ENCODE measurements at places on chromosomes 16 and 17.

DNA sequence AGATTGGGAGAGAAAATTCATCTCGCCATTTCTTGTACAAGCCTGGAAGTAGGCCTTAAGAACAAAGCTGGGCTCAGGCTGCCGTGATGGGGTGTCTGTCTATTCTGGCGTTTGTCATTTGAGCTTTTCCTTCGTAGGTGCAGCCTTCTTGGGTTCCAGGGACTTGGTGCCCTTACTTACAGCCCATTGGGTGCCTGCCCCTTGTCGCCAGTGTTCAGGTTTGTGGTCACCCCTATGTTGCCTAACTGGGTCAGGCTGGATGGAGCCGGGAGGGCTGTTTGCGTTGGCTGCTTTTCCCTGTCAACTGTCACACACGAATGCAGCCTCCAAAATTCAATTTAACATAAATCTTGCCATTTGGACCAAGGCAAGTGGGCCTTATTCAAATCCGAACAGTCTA is 23.7 kb upstream of the MED9 start:
- no peak for DNase-seq

- peak; percentile 80 for DNase-seq
Observed at GRCh38 chr16:67177743-67178699, 5.7 kb downstream of the MATCAP1 start.

- no peak for DNase-seq
Observed at GRCh38 chr16:53085369-53085843, 30.6 kb downstream of the CHD9 start.

DNA sequence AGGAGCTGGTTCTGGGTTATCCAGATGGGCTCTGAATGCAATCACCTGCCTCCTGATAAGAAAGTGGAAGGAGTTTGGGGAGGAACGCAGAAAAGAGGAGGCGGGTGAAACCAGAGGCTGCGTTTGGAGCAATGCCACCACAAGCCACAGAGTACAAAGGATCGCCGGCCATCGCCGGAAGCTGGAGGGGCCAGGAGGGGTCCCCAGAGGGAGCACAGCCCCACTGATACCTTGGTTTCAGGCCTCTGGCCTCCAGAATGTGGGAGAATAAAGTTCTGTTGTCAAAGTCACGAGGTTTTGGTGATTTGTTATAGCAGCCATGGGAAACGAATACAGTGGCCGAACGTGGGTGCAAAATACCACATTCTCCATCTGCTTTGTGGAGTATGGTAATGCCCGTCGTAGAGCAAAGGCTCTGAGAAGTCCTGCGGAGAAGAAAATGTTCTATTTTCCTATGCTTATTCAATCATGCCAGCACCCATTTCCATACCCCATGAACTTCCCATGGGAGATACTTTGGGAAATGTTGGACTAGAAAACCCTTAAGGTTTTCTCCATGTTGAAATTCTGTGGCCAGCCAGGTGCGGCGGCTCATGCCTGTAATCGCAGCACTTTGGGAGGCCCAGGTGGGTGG is 51.4 kb downstream of the ZDHHC7 start:
- no peak for DNase-seq

DNA sequence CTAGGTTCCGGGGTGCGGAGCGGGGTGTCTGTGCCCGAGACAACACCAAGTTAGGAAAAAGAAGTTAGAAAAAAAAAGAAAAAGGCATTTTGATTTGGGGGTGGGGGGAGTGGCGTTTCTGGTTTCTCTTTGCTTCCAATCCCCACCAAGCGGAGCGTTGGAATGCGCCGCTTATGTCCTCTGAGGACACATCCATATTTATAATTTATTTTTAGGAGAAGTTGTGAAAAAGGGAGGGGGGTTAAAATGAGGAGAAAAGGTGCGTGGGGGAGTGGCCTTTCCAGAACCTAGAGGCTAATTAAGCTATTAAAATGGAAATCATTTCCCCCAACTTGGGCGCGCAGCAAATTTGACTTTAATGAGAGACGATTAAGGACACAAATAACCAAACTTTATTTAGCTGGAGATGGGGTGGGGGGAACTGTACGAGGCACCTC is 232.1 kb downstream of the MRTFB start:
- no peak for DNase-seq

GRCh38 chr17:78528541-78528940 is 48.7 kb downstream of the DNAH17 start:
- DNase-seq = peak; percentile 90

- no peak for DNase-seq
Observed at GRCh38 chr16:58378401-58378800, 13.9 kb upstream of the GINS3 start.

GRCh38 chr17:68326681-68327080 is 35.4 kb downstream of the ARSG start:
- DNase-seq = no peak

- DNase-seq = no peak
Observed at GRCh38 chr16:680625-680945, 375 bp downstream of the STUB1 start.

GRCh38 chr17:73956595-73957465 is 246.6 kb upstream of the RPL38 start:
- peak; percentile 74 for DNase-seq

GRCh38 chr16:17470182-17470907 is 415 bp downstream of the XYLT1 start:
- no peak for DNase-seq

DNA sequence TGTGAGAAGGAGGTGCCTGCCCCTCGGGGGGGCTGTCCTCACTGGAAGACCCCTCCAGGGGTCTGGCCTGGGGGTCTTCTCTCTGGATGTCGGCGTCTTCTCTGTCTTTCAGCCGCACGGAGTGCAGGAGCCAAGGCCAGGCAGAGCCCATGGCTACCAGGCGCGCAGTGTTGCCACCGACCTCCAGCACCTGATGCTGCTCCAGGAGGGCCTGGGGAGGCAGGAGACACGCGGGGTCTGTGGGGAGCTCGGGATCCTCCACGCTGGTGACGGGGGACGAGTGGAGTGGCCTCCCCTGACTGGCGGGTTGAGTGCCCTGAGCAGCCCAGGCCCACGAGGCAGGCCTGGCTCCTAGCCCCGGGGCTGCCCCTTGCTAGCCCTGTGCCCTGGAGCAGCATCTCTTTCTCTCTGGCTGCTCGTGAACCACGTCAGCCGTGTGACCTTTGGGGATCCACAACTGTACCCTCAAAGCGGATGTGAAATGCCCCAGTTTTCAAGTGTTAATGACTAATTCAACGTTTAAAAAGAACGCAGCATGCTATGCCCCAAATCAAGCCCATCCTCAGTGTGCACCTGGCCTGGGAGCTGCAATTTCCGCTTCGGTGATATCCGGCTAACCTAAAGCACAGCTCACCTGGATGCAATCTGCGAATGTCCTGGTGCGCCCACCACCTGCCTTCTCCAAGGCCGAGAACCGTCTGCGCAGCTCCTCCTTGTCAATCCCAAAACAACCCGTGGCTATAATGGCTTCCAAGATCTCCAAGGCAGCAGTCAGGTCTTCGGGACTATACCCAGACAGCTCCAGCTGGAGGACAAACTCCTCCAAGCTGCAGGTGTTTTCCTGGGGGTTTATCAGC is 62.9 kb downstream of the IL21R start:
- no peak for DNase-seq

DNA sequence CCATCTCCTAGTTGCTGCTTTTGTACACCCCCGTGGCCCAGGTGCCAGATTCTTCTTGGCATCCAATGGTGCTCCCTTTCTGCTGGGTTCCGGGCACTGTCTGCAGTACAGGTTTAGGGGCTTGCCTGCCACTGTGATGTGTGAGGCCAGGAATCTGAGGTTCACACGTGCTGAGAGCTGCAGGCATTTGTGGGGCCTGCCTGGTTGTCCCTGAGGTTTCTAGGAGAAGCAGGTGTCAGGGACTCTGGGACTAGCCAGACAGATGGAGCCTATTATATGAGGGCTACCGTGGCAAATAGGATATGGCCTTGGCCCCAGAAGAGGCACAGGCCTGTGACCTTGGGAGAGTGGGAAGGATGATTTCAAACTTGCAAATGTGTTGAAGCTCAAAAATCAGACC is 29.3 kb downstream of the NDEL1 start:
- no peak for DNase-seq

DNA sequence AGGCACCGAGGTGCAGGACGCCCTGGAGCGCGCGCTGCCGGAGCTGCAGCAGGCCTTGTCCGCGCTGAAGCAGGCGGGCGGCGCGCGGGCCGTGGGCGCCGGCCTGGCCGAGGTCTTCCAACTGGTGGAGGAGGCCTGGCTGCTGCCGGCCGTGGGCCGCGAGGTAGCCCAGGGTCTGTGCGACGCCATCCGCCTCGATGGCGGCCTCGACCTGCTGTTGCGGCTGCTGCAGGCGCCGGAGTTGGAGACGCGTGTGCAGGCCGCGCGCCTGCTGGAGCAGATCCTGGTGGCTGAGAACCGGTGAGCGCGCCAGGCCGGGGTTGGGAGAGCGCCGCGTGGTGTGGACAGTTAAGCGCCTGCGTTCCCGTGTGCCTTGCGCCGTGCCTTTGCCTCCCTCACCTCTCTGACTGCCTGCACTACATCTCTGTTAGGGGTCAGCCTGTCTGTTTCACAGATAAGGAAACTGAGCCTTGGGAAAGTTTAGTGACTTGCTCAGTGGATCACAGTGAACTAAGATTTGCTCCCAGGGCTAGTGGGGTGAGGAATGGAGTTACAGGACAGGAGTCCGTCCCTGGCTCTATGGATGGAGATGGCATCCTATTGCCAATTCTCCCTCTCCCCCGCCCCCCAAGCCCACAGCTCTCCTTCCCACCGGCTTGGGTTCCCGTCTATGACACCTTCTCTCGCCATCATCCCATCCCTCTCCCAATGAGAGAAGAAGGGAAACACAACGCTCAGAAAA is 880 bp downstream of the SARM1 start:
- peak; percentile 2 for DNase-seq

DNA sequence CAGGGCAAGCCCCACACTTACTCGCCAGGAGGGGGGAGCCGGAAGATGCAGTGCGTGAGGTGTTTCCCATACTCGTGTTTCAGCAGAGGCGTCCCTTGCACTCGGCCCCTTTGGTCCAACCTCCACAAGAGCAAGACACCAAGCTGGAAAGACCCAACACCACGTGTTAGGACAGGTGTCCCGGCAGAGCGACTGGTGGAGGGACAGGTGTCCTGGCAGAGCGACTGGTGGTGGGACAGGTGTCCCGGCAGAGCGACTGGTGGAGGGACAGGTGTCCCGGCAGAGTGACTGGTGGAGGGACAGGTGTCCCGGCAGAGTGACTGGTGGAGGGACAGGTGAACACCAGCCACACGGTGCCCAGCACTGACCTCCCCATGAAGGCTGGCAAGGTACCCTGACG is 19.4 kb downstream of the IFT140 start:
- no peak for DNase-seq

DNA sequence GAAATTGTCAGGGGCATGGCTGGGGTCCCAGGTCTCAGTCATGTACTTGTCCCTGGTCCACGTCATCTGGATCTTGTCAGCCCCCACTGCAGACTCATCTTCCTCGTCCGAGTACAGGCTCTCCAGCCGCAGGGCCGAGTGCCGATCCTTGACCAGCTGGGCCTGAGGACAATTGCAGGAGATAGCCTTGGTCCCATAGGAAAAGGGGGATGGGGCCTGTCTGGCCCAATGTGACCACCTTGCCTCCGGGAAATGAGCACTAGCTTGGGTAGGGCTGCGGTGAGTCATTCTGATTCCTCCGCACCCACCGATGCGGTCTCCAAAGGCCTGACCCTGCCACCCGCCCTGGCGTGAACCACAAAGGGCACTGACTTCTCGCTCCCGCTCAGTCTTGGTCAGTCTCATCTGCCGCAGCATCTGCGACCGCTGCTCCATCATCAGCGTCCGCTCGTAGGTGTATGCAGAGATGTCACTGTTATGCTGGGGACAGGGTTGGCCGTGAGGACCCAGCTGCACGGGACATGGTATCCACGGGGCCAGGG is 1.5 kb upstream of the LCAT start:
- DNase-seq = no peak

DNA sequence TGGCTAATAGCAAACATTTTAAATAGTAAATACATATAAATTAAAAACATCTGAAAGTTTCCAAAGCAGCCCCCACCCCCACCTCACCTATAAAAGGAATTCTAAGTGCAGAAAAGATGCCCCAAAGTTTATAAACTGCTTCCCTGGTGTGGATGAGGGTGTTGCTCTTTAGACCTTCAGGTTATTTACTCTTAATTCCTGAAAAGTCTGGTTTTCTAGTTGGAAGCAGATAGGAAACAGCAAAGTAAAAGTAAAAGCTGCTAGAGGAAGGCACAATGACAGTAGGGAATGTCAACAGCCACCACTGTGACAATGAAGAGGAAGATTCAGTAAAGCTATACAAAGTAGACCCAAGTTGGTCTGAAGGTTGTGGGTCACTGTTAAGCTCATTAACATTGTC is 37.8 kb downstream of the SSH2 start:
- DNase-seq = no peak

- DNase-seq = no peak
Observed at GRCh38 chr16:14462811-14463210, 167.2 kb downstream of the PARN start.

GRCh38 chr16:370443-370842 is at the start of gene MRPL28:
Gene MRPL28 (minus strand): TSS chr16:370538. CDS start chr16:370218, 320 bp downstream.
- DNase-seq = peak; percentile 83

- DNase-seq = no peak
Observed at GRCh38 chr17:19322129-19322505, 40.4 kb downstream of the B9D1 start.

GRCh38 chr17:82399041-82399441 is 19.1 kb upstream of the HEXD start:
- DNase-seq = no peak

GRCh38 chr16:87409781-87410180 is 17.6 kb downstream of the MAP1LC3B start:
- no peak for DNase-seq

DNA sequence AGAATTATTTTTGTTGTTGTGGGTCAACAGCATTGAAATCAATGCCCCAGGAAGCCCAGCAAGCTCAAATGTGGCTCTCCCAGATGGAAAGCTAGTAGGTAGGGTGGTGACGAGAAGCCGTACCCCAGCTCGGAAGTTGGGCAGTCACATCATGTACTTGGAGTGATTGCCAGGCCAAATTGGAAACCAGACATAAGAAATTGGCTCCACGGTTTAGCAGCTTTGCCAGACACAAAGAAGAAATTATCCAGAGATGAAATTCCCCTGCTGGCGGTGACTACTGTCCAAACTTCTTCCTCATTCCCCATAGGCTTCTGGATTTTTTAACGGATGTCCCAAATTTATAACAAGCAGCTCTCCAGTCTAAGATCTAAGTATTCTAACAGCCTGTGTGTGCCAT is 95.9 kb downstream of the OR1D5 start:
- no peak for DNase-seq

DNA sequence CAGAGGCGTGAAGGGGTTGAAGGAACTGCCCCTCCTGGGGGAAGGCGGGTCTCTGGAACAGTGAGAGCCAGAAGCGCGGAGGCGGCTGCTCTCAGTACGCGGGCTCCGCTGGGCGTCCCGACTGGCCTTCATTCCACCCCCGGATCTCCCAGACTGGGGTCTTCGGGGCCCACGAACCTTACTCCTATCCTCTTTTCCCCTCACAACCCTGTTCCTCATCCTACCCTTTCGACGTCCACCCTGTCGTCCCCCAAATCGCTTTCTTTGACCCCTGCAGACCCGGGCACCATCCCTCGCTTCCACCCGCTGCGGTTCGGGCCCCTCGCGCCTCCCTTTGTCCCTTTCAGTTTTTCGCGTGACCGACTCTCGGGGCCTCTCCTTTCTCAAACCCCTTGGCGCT is 2114.6 kb downstream of the TP53TG3F start:
- no peak for DNase-seq

- no peak for DNase-seq
Observed at GRCh38 chr17:71709271-71709890, 411.4 kb upstream of the SOX9 start.

GRCh38 chr17:50908140-50908859 is 42.1 kb upstream of the TOB1 start:
- no peak for DNase-seq

- DNase-seq = no peak
Observed at GRCh38 chr17:45904866-45905265, 10.5 kb downstream of the MAPT start.
